Inflammatory macrophage (primary cell): ENCODE measurements at places on chromosomes 16 and 17.

DNA sequence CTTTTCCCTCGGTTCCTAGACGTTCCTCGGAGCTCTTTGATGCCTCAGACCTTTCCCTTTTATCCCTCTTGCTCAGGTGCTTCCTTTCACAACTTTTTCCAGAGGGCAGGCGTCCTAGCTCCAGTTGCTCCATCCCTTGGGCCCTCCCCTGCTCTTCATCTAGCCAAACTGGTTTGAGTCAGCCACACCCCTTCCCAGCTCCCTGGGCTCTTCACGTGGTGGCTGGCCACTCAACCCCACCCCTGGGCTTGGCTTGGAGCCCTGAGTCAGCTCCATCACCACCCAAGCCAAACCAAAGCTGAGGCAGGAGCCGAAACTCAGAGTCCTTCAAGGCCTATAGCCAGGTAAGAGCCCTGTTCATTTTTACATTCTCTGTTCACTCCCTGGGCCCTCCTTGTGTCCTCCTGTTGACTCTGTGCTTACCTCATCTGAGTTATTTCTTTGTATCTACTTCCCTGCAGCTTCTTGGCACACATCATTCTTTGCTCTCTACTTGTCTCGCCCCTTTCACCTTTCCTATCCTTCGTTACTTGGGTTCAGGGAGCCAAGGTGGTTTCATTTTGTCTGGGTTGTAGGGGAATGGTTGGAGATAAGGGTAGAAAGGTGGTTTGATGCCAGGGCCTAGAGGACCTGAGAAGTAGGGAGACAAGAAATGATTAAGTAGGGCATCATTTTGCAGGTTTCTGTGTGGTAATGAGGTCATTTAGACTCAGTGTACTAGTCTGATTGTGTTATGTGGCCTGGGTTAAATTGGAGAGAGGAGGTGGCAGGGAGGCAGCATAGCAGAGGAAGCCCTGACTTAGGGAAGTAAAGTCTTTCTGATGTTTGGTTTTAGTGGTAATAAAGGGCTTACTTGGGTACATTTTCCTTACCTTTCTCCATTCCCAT, 7.6 kb upstream of the PHKG2 start:
- DNase-seq, result no peak

- peak; percentile 65 for DNase-seq
Measured at GRCh38 chr16:84013787-84014569, 28.6 kb downstream of the SLC38A8 start.

- DNase-seq, result no peak
Measured at GRCh38 chr16:68233085-68233834, 2.7 kb downstream of the ESRP2 start.

- no peak for DNase-seq
Measured at GRCh38 chr17:51725185-51725584, 433.3 kb downstream of the CA10 start.

DNA sequence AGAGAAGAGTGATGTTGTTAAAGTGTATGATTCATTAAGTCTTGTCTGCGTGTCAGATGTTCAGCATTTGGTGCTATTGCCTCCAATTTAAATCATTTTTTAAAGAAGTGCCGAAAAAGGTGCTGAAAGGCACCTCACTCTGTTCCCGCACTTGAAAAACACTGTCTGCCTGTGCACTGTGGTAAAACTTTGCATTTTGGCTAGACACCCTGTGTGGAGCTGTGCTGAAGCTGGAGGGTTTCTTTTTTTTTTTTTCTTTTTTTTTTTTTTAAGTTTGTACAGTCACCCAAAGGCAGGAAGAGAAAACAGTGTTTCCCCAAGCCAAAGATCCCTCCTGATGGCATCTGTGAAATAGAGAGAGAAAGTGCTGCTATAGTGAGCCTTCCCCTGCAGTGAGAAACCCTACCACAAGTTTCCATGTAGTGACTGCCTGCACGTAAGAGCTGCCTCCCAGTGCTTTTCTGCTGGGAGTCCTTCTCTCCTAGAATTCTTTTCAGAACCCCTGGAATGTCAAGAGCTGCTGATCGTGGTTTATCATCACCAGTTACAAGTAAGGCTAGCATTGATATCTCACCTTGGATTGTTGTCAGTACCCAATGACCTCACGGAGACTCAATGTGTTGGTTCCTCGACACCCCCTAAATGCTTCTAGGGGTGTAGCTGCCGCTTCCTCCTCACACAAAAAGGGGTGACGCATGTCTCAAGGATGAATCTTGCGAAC, 116.0 kb upstream of the SOX9 start:
- no peak for DNase-seq

GRCh38 chr16:17205279-17206211, 265.2 kb downstream of the XYLT1 start:
- DNase-seq, result no peak

GRCh38 chr17:21378553-21378952, 2.4 kb downstream of the KCNJ12 start:
- no peak for DNase-seq

- no peak for DNase-seq
Measured at GRCh38 chr16:73037845-73038570, 9.9 kb downstream of the ZFHX3 start.

GRCh38 chr17:51230306-51230705, 29.5 kb downstream of the MBTD1 start:
- peak; percentile 46 for DNase-seq

- no peak for DNase-seq
Measured at GRCh38 chr16:64983963-64984362, 137.9 kb downstream of the CDH11 start.

GRCh38 chr16:12959072-12959471, 57.7 kb downstream of the SHISA9 start:
- DNase-seq, result no peak

DNA sequence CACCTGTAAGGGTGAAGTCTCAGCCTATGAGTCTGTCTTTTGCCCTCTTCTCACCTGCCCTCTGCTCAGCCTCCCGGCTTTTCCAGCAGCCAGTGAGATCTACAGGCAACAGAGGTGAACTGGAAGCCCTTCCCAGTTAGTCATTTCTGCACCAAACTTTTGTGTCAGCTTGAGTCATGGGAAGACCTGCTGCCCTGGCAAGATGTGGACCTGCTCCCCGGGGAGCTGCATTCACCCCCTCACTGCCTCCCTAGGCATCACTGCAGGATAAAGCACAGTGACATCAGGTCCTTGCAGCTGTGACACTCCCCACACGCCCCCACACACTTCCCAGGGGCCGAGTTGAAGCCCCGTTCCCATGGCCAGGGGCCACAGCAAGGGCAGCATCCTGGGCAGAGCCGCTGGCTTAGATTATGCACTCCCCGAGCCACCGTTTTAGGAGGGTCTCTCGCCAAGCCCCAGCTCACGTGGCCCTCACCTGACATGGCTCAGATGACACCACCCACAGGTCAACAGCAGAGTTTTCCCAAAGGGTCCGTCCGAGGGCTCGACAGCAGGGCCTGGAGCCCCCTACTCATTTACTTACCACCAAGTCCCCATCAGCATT, 6.5 kb upstream of the ABR start:
- peak; percentile 57 for DNase-seq

DNA sequence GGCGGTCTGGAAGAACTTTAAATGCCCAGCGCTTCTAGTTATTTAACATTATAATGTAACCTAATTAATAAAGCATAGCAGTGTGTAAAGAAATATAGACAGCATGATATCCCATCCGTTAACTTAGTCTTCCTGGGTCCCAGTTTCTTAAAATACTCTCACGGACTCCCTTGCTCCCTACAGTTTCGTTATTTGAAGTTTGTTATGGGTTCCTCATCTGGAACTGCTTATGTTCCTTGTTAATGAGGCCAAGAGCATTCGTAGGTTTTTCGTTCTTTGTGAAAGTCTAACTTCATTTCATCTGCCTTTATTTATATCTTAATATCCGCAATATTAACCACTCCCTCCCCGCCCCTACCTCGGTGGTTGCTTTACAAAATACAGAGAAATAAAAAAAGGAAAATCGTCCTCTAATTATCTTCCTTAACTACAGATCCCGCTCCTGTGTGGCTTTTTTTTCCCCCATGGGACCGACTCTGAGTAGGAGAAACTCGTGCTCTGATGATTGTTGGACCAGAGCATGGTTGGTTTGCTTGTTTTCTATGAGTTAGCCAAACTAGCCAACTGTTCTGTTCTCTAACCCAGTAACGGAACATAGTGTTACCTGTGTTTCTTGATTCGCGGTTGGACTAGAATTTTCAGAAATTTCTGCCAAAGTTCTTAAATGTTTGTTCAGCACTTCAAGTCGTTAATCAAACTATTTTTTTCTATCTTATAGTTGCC, 863 bp downstream of the ADPRM start:
- peak; percentile 17 for DNase-seq

DNA sequence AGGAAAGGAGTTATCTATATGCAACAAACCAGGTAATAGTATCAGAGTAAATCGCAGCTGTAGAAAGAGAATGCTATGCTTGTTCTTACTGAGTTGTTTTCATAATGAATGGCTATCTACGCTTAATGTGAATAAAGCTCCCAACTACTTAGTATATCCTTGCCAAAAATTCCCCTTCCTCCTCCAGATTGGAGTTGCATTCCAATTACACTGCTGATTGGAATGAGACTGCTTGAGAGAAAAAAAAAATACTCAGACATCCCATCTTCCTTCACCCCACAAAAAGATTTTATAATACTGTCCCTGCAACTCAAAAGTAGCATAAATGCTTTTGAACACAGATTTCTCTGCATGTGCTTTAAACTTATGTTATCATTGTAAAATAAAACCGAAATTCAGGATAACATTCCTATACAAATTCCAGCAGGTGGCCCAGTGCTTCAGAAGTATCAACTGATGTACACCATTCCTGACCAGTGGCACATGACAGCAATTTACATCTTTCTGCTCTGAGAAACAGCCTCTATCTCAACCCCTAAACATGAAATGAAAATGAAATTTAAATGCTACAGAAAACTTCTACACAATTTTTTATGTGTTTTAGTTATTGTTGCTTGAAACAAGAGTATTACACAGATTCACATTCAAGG, 47.0 kb downstream of the SMURF2 start:
- DNase-seq, result no peak

DNA sequence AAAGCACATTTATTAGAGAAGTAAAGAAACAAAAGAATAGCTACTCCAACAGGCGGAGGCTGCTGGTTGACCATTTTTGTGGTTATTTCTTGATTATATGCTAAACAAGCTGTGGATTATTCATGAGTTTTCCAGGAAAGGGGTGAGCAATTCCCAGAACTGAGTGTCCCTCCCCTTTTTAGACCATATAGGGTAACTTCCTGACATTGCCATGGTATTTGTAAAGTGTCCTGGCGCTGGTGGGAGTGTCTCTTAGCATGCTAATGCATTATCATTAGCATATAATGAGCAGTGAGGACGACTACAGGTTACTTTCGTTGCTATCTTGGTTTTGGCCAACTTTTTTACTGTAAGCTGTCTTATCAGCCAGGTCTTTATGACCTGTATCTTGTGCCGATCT, 12.2 kb upstream of the HS3ST4 start:
- no peak for DNase-seq

DNA sequence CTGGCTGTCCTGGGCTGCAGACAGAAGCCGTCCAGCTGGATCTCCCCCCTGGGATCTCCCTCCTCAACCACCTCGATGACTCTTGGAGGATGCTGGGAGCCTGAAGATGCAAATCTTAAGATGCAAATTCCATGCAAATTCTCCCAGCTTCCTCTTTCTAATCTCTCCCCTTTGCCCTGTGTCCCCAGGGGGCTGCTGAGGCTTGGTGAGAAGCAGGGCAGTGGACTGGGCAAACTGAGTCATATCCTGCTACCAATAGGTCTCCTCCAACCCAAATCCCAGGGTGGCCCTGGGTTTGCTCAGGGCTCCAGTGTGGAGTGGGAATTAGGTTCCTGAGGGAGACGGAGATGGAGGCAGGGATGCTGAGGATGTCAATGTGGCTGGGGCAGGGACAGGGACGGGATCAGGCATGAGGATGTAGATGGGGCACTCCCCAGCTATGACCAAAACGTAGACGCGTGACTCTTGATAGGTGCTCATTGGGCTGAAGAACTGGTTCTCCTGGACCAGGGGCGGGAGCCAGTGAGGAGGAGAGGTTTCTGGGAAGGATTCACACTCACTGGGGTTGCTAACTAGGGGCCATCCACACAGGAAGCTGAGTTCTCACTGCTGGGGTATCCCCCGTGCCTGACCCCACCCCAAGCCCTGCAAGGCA, 3.6 kb upstream of the ALOX12B start:
- DNase-seq, result no peak

DNA sequence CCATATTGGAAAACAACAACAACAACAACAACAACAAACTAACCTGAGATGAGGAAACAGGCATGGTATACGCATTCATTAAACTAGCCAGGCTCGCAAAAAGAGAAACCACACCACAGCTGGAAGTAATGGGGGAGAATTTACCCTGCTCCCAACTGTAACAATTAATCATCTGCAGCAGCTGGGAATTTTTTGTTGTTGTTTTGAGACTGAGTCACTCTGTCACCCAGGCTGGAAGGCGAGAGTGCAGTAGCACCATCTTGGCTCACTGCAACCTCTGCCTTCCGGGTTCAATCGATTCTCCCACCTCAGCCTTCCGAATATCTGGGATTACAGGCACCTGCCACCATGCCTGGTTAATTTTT, 16.3 kb downstream of the PRPSAP1 start:
- no peak for DNase-seq

GRCh38 chr17:74290340-74290739, 16.3 kb downstream of the DNAI2 start:
- DNase-seq, result no peak

DNA sequence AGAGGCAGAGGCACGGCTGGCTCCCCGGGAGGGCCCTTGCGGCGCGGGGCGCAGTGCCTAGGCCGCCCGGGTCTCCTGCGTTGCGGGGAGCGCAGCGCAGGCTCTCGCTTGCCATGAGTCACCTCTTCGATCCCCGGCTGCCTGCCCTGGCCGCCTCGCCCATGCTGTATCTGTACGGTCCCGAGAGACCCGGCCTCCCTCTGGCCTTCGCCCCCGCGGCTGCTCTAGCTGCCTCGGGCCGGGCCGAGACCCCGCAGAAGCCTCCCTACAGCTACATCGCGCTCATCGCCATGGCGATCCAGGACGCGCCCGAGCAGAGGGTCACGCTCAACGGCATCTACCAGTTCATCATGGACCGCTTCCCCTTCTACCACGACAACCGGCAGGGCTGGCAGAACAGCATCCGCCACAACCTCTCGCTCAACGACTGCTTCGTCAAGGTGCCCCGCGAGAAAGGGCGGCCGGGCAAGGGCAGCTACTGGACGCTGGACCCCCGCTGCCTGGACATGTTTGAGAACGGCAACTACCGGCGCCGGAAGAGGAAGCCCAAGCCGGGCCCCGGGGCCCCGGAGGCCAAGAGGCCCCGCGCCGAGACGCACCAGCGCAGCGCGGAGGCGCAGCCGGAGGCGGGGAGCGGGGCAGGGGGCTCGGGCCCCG, 390 bp downstream of the FOXL1 start:
- no peak for DNase-seq

GRCh38 chr17:72158895-72159885, 38.4 kb downstream of the SOX9 start:
- DNase-seq, result no peak
